Colonic mucosa (tissue), 4 donors: ENCODE measurements at places on chromosomes 2 and 18. TPM values are rescaled to one million over a fixed set of nuclear protein-coding genes. Genes with fewer than 3 reads are reported as not detected.

DNA sequence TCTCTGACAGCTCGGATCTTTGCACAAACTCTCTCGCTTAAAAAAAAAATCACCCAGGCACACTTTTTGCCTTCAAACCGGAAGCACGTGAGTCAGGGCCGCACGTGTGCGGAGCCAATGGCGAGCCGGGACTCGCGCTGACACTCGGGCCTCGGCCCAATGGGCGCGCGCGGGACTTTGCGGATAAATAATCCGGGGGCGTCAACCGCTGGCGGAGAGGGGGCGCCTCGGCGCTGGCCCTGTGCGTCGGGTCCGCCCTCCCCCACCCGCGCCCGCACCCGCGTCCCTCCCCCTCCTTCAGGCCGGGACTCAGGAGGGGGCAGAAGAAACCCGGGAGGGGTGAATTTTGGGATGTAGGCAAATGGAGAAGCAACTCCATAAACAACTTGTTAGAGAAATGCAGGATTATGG, 319 bp upstream of the EN1 start:
- no peak for DNase-seq

- DNase-seq = no peak
These were observed 523 bp upstream of the ALMS1 start for GRCh38 chr2:73385123-73385503.

DNA sequence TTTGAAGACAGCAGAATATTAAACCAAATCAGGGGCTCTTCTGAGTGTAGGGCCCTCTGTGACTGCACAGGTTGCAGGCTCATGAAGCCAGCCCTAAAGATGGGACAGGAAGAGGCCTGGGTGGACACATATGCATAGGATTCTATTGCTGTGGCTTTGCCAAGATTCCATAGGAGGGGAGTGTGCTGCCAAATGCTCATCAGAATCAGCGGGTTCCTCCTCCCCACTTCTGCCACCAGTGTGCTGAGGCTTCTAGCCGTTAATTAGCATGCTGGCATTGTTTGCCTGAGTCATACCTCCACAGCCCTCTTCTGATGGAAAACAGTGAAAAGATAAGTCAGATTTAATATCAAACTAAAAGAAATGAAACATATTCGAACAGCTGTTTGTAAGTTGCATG, 103.9 kb upstream of the TMEFF2 start:
- no peak for DNase-seq

- no peak for DNase-seq
These were observed 389.8 kb downstream of the FIGN start for GRCh38 chr2:163345795-163346573.

GRCh38 chr2:151334082-151334815, 23.1 kb upstream of the TNFAIP6 start:
- no peak for DNase-seq

- no peak for DNase-seq
These were observed 106.3 kb downstream of the C2orf74 start for GRCh38 chr2:61268249-61268648.

DNA sequence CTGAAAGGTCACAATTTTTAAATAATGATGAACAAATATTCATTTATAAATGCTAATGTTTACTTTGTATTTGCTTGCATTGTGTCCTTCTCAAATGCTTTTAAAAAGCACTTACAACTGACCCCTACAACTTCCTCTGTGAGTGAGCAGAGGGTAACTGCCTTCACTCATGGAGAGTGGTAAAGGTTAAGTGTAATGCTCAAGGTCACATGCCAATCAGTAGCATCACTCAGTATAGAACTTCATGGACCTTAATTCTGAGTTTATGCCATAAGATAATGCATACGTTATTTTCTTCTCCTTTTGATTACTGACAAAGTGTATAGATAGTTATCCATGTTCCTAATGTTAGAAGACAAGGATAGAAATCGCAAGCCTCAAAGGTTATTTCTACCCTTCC, 91.8 kb upstream of the SERTAD2 start:
- DNase-seq = no peak

DNA sequence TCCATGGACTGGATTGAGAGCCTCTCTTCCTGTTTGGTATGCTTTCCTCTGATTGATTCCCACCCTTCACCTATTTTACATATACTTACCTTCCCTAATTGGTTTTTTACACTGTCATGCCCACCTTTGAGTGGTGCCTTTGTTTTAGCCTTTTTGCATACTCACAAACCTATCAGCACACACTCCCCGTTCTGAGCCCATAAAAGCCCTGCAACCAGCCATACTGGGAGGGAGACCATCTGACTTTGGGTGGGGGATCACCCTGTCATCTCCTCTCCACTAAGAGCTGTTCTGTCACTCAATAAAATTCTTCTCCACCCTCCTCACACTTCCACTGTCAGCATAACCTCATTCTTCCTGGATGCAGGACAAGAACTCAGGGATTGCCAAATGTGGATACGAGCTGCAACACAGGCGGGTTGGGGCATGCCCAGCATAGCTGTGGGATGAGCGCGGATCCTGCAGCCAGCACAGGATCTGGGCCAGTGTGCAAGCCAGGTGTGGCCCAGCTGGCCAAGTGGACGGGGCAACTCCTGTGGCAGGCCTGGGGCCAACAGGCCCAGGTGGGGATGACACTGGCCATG, 9.4 kb upstream of the MOB1A start:
- DNase-seq = no peak

GRCh38 chr2:37323781-37324535, 675 bp downstream of the PRKD3 start:
- peak; percentile 62 for DNase-seq

DNA sequence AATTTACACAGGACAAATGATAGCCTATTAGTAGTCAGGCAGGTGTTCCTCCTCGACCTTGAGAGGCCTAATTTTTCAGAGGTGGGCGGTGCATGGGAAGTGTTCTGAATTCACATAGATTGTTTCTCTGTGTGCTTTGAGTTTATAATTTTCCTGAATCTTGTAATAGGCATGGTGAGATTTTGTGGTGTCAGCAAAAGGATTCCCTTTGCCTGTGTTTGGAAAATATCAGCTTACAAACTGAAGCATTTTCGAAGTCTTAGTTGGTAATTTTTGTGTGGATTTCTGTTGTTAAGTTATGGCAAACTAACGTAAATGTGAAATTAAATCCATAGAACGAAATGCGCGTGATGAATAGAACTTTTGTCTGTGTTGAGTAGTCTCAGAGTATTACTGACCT, 194.0 kb upstream of the RBMS1 start:
- DNase-seq = no peak

- no peak for DNase-seq
These were observed 9.1 kb upstream of the DSG3 start for GRCh38 chr18:31438402-31438801.

DNA sequence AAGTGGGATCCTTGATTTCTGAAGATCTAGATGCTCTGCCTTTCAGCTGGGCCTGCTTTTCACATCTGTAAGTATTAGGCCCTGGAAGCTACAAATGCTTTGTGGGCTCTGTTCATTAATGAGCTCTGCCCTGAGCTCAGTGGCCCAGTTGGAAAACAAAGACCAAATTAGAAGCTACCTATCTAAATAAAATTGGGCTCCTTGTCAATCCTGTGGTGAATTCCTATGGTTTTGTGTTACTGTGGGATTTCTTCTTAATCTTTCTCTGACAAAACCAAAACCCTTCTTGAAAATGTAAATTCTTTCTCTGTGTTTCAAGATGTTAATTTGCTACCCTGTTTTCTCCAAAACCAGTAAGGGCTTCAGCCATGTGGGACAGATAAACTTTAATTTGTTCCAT, 219.0 kb upstream of the HS6ST1 start:
- no peak for DNase-seq

DNA sequence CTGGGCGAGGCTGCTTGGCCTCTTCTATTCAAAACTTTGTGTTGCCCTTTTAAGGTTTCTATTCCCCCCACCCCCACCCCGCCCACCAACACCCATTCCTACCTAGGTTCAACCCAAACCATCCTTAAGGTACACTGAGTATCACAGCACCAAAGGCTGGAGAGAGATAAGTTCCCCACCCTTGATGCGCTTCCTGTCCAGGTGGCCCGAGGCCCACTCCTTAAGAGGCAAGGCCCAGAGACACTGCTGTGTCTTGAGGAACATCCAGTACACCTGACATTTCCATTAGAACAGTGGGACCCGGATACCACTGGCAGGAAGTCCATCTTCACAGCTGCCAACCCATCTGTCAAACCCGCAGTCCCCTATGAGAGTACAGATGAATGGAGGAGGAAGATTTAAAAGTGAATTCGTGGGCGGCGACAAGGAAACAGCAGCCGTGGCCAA, 277 bp upstream of the INPP1 start:
- DNase-seq = no peak

DNA sequence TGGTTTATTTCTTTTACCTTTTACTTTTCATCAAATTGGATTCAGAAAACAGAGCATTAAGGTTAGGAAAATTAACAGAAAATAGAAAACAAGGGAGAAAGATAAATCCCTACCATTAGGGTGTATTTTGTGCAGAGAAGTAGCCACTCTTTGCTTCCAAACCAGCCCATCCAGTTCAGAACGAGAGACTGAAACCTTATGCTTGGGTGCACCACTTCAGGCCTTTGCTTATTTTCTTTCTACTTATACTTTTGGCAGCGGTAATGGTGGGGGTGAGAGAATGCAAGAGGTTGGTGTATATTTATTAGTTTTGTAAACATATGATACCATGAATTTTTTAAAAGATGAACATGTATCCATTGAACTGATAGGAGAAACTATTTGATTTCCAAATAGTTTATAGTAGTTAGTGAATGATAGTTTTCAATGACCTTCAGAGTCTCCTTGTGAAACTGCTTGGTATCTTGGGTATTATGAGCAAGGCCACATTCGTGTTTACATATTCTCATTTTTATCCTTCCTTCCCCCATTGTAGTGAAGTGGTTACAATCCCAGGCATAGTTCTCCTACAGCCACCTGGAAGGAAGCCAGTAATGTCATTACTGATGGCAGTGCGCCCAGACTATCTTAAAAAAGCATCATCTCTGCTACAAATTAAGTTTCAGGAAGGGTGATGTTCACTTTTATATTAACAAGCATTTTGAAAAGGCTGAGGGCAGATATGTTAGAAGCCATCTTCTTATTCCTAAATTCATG, 60.8 kb downstream of the MFSD6 start:
- DNase-seq = peak; percentile 89

GRCh38 chr2:151819920-151820319, 8.3 kb downstream of the ARL5A start:
- DNase-seq = no peak

- DNase-seq = no peak
These were observed 28.2 kb upstream of the ATG16L1 start for GRCh38 chr2:233223059-233223894.

DNA sequence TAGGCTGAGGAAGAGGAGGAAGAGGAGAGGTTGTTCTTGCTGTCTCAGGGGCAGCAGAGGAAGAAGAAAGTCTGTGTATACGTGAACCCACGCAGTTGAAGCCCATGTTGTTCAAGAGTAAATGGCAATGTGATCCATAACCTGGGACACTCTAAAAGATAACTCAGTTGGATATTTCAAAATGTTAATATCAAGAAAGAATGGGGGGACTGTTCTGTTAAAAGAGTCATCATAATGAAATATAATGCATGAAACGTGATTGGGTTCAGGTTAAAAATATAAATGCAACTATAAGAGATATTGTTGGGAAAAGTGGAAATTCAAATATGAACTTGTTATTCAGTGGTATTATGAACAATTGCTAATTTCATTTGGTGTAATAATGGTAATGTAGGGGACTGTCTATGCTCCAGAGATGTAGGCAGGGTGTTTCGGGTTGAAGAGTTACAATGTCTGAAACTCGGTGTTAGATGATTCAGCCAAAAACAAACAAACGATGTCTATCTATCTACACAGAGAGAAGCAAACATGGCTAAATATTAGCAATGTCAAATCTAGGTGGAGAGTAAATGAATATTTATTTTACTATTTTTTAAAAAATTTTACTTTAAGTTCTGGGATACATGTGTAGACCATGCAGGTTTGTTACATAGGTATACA, 21.1 kb upstream of the POLE4 start:
- DNase-seq = no peak

DNA sequence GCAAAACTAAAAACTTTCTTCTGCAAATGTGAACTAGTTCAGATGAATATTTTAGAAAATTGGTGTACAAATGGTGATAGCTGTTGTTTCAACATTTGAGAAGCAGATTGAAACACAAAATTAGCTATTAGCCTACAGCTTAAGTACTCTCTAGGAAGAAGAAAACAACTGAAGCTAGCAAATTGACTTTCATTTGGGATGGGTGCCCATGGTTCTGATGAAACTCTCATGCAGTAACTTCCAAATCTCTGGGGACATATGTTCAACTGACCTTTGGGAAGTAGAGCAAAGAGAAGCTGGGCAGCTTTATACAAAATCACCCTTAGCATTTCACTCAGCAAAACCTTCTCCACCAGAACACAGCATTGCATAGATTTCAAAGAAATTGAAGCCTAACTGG, 119.0 kb downstream of the GALNT13 start:
- DNase-seq = no peak

DNA sequence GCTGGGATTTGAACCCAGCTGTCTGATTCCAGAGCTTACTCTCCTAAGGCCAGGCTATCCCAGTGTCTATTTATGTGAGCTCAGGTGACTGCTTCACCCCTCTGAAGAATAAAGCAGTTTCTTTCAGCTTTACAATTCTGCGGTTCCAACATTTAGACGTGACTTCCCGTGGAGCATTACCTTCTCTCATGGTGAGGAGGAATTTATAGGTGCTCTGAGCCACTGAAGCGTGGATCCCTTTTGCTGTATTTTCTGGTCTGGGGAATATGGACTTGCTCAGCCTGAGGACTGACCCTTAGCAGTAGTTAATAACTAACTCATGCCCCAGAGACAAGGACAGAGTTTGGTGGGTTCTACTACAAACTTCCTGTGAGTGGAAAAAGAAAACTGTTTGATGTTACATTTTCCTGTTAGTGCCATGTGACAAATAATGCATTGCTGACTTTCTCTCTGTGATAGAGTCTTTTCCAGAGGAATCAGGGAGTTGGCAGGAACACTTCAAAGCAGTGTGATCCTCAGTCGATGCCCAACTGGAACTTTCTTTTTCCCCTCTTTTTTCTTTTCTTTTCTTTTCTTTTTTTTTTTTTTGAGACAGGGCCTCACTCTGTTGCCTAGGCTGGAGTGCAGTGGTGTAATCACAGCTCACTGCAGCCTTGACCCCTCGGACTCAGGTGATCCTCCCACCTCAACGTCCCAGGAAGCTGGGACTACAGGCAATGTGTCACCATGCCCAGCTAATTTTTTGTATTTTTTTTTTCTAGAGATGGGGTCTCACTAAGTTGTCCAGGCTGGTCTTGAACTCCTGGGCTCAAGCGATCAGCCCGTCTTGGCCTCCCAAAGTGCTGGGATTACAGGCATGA, 21.9 kb downstream of the CASP10 start:
- DNase-seq = no peak

GRCh38 chr18:12376754-12377555, at the start of gene AFG3L2:
TSS of gene AFG3L2 (minus strand) at chr18:12377227. CDS start at chr18:12377082, 145 bp downstream.
- DNase-seq = peak; percentile 100

Gene NEURL3
- total RNA-seq = 2.5 TPM

Gene TIGD1
- total RNA-seq = 4.4 TPM

Gene SLC5A7
- 0.42 TPM for total RNA-seq

Gene NYAP2
- total RNA-seq = 0.05 TPM

Gene RND3
- total RNA-seq = 57.1 TPM

Gene LRRC30
- not detected for total RNA-seq

Gene SLC35G4
- not detected for total RNA-seq

Gene HK2
- total RNA-seq = 396 TPM

Gene C1D
- 15.4 TPM for total RNA-seq
